ENCODE measurements at places on chromosomes 2 and 18.

DNA sequence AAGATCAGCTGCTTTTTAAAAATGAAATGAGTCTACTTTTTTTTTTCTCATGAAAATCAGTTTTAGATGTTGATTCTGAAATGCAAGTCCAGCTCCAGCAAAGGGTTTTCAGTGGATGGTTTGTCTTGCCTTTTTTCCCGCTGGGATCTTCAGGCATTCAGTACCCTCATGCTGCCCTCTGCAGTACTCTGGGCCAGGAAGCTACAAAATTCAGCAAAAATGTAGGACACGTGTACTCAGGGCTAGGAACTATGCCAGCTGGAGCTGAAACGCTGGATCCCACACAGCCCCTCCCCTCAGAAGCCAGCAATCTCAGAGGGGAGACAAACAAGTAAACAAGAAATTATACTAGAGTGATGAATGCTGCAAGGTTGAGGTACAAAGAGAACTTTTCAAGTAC is 97.3 kb downstream of the MMADHC start:
- DNase-seq = no peak

GRCh38 chr2:143110758-143111428 is 18.3 kb upstream of the ARHGAP15 start:
- peak; percentile 29 for DNase-seq

DNA sequence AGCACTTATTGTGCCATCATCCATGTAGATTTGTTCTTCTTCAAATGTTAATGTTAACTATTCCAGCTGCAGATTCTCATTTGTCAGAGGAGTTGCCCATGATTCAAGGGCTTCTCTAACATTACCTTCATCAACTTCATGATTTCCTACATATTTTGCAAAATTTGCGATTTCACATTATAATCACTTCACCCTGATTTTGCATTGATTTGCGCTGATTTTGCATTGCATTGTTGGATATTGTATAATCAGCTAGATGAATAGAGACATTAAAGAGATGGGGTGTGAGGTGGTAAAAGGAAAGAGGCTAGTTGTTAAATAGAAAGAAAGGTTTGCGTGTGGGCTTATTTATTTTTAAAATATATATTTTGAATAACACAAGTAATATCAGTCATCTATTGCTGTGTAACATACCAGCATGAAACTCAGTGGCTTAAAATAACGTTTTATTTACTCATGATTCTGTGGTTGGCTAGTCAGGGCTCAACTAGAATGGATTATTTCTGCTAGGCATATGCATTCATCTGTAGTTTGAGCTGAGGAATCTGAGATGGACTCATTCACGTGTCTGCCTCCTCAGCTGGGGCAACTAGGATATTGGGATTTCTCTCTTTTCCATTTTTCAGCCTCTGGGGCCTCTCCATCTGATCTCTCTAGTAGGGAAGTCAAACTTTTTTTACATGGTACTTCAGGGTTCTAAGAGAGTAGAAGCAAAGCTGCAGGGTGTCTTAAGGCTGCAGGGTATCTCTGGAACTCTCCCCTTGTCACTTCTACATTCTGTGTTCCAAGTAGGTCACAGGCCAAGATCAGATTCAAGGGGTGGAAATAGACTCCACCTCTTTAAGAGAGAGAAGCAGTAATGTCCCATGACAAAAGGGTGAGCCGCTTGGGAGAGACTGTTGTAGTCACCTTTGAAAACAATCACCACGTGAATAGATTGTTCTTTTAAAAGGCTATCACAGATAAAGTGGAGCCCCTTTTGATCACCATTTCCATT is 2.2 kb upstream of the CAVIN2 start:
- no peak for DNase-seq

DNA sequence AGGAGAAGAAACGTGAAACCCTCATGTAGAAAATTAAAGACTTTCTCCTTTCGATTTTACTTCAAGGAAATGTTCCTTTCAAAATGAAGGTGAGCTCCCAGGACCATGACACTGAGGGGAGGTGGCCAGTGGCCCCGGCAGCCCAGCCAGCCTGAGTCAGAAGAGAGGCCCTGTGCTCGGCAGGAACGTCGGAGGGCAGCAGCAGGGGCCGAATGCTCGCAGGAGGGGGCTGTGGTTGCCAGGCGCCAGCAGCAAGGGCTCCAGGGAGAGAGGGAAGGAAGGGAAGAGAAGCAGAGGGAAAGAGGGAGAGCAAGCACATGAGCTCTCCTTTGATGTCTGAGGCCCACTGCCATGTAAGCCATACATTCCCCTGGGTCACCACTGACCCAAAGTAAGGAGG is 73.3 kb upstream of the ACKR3 start:
- no peak for DNase-seq

DNA sequence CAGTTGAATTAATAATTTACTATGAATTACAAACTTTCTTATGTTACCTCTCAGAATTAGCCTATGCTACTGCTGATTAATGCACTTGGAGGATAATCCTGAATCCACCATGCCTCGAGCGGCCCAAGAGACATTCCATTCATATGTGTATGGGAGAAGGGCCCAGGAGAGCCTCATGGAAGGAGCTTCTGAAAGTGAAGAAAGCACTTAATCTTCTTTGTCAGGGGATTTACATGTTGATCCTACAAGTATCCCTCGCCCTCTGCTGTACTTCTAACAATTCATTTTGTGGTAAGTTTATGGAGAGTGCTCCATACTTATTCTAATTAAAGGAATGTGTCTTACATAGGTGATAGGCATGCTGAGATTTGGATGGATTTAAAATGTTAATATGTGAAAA is 1189.1 kb upstream of the NXPH2 start:
- DNase-seq = no peak

DNA sequence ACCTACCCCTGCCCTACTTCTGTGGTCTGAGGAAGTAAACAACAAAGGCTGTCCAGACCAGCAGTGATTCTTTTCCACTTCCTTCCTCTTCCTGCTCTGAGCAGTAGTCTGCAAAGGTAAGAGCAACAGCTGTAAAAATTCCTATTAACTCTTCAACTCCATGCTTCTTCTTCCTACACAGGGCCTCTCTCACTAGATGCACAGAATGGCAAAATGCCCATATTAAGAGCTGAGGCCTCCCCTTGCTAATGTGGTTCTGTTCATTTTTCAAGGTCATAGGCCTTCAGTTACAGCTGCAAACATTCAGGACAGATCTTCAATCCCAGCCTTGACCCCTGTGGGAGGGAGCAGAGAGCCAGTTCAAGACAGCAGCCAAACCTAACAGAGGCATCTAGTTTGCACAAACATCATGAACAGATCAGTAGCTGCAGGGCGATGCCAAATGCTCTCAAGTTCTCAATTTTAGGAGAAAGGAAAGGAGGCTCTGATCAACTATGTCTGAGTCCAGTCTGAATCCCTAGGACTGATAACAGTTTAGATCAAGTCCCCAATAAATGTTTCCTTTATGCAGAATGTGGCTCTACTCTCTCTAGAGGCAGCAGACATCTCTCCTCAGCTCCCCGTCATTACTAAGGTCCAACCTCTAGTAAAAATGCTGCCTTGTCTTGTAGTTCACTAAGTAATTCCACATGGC is 20.9 kb downstream of the SLC40A1 start:
- no peak for DNase-seq

DNA sequence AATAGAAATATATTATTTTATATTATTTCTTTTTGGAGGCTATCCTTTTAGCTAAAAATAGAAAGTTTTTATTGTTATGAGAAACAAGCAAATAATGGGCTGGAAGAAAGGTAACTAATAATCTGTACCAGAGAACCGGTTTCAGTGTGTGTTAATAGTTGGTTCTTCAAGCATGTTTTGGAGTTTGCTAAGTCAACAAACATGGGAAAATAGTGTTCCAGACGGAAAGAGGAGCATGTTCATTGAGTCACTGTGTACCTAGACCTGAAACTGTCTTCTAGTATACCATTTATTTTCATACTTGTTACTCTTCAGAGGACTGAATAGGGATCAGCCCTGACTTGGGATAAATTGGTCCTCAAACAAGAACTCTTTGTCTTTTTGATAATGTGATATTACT is 134.5 kb upstream of the CWC22 start:
- no peak for DNase-seq

DNA sequence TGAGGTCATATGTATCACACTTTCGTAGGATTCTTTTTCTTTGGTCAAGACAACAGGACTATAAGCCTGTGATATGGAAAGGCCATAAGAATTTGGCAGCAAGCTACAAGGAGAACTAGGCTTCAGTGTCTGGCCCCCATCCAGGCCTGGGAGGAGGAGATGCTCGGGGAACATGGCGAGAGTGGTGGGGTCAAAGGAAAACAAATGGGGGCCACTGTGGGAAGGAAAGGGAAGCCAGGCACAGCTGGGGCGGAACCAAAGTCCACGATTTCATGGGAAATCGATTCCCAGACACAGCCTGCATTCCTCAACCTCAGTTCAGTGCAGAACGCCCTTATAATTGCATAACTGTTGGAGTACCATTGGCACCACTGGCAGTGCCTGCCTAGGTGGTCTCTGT is 58.2 kb downstream of the MBP start:
- DNase-seq = no peak

GRCh38 chr2:47490406-47490805 is 87.5 kb downstream of the MSH2 start:
- DNase-seq = no peak

GRCh38 chr2:119249855-119250717 is 26.5 kb downstream of the STEAP3 start:
- no peak for DNase-seq

- DNase-seq = no peak
Measured at GRCh38 chr2:60556576-60557485, 3.4 kb upstream of the BCL11A start.

- no peak for DNase-seq
Measured at GRCh38 chr2:102256276-102256675, 55.1 kb upstream of the IL1RL1 start.

DNA sequence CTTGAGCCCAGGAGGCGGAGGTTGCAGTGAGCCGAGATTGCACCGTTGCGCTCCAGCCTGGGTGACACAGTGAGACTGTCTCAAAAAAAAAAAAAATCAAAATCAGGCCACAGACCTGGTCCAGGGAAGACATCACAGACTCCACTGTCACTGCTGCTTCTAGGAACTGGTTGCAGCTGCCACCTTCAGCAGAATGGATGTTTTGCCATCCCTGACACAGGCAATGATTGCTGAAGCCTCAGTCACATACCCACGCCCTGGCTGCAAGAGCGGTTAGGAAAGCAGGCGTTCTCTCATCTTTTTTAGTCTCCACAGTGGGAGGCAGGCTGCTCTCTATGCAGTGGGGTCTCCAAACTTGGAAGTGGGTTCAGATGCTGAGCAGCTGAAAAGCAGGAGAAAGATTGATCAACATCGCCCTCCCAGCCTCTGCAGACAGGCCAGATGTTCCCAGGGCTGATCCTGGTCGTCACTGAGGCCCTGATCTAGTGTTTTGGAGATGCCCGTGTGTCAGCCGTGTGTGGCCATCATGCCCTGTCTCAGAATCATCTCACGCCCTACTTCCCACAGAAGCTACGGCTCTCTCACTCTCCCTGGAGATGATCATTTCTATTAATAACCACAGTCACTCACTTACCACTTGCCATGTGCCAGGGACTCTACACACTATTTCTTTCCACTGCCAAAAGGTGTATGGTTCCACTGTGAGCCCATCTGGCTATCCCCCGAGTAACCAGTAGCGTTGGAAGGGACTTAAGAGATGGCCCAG is 91.8 kb downstream of the PLB1 start:
- no peak for DNase-seq

DNA sequence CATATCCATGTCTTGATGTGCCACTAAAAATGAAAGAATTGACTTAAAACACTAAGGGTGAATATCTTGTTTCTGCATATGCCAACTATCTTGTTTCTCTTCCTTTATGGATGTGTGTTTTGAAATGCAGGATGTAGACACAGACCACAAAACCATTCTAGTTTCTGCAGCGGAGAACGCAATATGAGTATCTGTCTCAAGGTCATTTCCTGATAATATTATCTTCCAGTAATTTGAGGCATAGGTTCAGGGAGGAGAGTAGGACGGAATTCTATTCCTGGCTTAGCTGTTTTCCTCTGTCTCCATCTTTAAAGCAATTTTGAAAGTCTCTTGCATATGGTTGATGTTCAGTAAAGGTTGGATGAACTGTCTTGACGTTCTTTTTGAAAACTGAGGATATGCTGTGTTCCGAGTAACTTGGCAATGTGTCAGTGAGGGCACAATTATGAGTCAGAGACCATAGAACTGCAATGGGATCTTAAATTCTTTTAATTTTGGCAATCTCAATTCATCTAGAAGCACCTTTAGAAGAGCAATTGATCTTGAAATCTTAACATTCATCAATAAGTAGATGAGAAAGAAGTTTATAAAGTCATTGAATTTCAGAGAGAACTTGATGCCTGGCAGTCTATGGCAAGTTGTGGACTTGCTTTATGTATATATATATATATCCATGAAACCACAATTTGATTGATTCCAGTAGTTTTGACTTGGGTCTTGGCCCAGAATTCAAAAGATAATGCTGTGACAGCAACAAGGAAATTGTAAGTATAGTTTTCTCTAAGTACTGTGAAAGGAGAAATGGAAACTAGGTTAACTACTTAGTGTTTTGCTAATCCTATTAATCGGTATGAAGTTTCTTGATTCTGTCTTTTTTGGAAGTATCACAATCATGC is 24.8 kb downstream of the RAB27B start:
- no peak for DNase-seq

DNA sequence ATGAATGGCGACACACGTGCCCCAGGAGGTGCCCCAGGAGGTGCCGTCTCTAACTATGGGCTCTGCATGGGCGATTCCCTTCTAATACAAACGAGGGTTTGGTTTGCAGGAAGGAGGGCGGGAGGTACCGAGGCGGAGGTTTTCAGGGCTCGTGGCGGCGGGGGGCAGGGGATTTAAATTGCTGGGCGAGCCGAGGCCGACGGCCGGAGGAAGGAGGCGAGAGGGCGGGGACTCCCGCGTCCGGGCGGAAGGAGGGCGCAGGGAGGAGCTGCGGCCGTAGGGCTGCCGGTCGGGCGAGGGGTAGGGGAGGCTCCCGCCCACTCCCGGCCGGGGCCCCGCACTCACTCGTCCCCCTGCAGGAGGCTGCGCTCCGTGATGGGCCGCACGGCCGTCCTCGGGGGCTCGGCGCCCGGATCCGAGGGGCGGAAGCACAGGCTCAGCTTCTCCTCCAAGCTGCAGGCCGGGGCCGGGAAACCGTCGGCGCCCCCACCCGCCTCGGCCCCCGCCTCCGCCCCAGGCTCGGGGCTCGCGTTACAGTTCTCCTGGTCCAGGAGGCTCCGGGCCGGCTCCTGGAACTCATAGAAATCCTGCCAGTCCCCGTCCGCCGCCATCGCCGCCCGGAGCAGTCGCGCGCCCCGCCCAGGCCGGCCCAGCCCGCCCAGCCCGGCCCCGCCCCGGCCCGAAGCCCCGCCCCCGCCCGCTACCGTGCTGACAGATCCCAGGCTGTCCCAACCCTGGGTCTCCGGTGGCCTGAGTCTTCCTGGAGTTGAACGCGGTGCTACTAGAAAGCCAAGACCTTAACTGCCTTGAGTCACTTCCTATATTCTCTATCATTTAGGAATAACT is at the start of gene FEZ2:
TSS of gene FEZ2 (minus strand) at position 637 of the 846 bp plus-strand sequence. CDS start at position 611, 26 bp downstream.
- DNase-seq = no peak

GRCh38 chr18:45522371-45522770 is 92.9 kb upstream of the SLC14A2 start:
- no peak for DNase-seq

DNA sequence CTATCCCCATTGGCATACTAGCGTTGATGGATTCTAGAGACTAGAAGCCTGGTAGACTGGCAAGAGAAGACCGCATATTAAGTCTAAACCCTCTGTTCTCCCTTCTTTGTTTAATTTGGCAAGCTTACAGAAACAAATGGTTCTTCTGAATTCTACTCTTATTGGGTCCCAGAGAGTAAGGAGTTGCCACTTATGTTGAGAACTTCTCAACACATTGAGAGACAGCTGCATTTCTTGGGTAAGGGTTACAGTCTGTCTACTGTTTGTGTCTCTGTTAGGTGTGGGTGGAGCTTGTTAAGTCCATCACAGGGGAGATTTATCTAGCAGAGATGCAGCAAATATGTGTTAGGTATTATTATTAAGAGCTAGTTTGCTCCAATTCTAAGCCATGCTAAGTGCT is 435.8 kb upstream of the MEIS1 start:
- no peak for DNase-seq

Measured in stimulated activated CD4-positive, alpha-beta T cell treated with anti-CD3 and anti-CD28 coated beads, Interleukin-1b, Interleukin-23, amount 100 ng/mL, for 1 hour (primary cell).